ENCODE measurements at places on chromosomes 2 and 18. TPM values are rescaled to one million over a fixed set of nuclear protein-coding genes. Genes with fewer than 3 reads are reported as not detected.

SRD5A2 gene
- 0.15 TPM for polyA plus RNA-seq

DNA sequence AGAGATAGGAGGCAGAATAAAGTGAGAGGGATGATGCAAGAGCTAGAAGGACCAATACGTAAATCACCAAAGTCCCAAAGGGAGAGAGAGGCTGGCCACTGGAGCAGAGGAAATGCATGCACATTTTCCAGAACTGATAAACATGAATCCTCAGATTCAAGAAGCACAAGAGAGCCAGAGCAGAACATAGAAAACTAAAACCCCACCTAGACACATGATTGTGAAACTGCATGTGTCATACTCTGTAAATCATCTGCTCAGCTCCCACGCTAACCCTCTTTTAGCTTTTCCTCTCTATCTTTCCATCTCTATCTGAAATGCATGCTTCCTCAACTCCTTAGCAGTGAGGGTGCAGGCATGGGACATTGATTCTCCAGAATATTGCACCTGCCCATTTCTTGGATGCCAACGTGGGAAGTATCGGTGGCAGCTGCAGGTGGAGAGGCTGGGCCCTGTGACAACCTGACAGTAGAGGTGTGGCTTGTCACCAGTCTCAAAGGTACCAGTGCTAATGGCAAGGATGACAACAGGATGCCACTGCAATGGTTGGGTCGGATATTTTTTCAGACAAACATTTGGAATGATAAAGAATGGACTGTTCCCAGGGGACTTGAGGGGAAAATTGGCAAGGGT, 89.3 kb upstream of the OTOS start:
- no peak for DNase-seq

GRCh38 chr2:38093527-38094165, 17.7 kb upstream of the CYP1B1 start:
- DNase-seq, result no peak

DNA sequence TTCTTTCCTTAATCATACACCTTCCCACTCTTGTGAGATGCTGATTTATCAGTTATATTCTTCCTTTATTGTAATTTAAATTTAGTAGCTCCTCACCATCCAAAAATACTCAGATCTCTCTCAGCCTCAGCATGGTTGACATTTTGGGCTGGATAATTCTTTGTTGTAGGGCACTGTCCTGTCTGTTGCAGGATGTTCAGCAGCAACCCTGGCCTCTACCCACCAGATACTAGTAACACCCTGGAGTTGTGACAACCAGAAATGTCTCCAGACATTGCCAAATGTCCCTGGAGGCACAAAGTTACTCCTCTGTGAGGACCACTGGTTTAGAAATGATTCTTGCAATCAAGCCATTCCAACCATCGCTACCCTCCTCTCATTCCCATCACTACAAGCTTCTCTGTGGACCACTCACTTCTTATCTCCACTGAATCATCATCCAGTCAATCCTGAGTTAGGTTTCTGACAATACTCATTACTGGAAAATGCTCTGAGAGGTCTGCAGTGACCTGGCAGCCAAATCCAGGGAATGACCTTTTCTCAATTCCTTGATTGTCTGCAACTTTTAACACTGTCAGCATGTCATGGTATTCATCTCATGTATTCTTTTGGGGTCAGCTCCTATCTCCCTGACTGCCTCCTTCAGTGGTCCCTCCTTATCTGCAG, 43.3 kb downstream of the OSBPL6 start:
- DNase-seq, result no peak

FAM110C gene
- 8.3 TPM for polyA plus RNA-seq

DNA sequence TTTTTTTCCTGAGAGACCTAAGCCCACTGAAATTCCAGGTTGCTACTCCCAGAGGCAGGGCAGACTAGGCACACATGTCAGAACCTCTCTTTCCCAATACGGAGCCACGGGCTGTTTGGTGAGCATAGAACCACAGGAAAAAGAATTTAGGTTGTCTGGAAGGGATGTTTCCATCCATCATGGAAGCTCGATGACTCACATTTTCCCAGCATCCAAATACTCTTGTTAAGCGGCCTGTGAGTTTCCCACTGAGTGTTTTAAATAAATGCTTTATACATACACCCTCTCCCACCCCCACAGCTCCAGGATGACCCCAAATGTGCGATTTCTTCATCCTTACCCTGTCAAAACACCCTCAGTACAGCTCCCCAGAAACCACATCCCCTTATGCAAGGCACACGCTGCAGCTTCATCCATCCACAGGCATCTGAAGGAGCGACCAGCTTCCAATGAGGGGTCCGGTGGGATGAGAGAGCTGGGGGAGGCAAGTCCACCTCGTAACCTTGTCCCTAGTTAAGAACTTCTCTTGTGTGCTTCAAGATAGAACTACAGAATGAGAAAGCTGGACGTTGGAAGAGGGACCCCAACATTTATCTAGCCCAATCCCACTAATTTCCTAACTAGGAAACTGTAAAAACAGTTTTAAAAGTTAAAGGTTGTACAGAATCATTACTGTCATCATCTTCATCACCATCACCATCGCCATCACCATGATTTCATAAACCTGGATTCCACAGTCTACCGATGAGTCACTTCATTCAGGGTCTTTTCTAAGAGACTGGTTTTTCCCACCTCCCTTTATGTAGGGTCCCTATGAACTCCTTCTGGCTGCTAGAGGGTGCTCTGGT, 63.5 kb upstream of the FZD7 start:
- no peak for DNase-seq

- DNase-seq, result no peak
Observed at GRCh38 chr2:227888289-227888688, 16.9 kb downstream of the DAW1 start.

GRCh38 chr2:202023904-202024266, 9.8 kb upstream of the FZD7 start:
- no peak for DNase-seq

- DNase-seq, result no peak
Observed at GRCh38 chr18:70973626-70974025, 684.8 kb downstream of the SOCS6 start.

DNA sequence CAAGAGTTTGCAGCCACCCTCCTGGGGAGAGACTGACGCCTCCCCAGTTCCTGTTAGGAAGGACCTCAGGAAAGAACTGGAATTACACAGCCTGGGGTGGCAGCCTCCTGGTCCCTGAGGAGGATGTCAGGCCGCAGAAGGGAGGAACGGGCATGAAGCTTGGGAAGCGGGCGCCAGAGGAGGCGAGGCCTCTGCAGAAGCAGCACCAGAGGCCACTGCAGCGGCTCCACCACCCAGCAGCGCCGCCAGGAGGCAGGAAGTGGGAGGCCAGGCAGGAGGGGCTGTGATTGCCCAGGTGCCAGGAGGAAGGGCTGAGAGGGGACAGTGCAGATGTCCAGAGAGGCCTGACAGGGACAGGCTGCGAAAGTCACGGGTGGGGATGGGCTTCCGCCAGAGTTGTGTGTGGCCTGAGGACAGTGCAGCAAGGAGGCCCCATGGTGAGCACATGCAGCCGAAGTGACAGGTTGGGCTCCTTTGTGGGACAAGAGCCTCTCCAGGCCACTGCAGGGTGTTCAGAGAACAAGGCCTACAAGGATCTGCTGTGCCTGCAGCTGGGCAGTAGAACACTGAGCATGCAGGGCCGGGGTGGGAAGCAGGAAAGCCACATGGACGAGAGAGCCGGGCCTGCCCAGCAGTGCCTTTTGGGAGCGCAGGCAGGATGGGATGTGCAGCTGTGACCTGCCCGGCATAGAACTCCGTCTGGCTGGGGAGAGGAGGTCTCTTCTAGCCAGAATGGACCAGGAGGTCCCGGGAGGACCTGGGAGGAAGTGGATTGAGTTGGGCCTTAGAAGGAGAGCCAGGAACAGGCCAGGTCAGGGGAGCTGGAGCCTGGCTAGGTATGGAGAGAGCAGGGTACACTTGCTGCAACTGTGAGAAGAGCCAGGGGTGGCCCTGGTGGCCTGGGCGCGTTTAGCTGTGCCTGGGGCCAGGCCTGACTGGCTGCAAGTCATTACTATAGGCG, 39.1 kb upstream of the ALPP start:
- no peak for DNase-seq

FKBP1B gene
- polyA plus RNA-seq, result 19.8 TPM

MROH2A gene
- 1.8 TPM for polyA plus RNA-seq

DNA sequence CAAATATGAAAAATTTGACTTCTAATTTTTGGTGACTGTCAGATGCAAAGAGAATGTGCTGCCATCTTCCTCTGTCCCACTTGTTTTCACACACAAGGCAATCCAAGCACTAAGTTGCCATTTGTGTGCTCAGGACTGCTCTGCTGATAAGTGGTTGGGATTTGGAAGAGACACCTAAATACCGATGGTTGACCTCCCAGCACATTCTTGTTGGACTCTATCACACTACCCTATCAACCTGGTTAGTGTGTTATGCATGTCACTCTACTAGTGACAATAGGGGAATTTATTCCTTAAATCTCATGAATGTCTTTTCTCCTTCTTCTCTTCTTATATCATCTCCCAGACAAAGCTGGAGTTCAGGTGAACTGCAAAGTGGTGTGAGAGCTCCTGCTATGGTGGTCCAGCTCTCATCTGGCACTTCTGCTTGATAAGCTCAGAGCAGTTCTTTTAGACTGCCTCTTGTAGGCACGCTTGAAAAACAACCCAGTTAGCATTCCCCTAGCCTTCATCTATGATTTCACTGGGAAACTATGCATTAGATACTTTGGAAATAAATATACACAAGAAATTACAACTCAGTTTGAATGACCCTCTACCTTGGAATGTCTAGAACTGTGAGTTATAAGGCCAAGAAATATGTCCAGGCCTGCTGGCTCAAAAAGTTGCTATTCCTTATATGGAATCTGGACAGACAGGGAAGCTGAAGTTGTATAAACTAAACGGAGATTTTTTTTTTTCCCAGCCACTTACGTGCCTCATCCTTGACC, 404.8 kb downstream of the MEIS1 start:
- no peak for DNase-seq

GRCh38 chr2:74471332-74472065, 981 bp downstream of the MRPL53 start:
- no peak for DNase-seq

GRCh38 chr2:53445383-53446070, 322.1 kb upstream of the CHAC2 start:
- no peak for DNase-seq

GRCh38 chr2:101812226-101812625, 114.7 kb downstream of the MAP4K4 start:
- DNase-seq, result no peak

DNA sequence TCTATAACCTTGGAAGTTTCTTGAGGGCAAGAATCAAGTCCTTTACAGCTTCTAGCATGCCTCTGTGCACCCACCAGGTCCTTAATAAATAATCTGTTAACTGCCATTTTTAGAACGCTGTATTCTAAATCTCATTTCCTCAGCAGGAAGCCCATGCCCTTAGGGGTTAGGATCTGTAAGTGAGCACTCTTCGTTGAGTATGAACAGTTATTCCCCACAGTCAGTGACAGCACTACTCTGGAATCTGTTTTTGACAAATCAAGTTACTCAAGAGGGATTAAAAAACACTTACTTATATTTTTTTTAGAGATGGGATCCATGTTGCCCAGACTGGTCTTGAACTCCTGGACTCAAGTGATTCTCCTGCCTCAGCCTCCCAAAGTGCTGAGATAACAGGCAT, 14.6 kb downstream of the PAIP2B start:
- DNase-seq, result no peak

DNA sequence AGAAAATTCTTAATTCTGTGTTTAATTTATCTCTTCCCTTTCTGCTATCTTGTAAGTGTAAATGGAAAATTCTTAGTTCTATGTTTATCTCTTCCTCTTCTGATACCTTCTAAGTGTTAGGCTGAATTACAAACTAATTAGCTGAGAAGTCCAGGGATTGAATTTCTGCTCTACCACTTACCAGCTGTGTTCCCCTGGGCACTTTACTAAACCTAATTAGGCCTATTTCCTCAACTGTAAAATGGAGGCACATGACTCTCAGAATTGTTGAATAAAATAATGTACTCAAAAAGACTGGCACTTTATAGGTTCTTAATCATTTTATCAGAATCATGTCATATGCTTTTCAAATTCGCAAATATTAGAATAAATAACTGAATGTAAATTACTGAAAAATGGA, 146.3 kb downstream of the MAP2 start:
- DNase-seq, result no peak

GRCh38 chr2:230161184-230161583, 58.6 kb downstream of the SP110 start:
- no peak for DNase-seq
